ENCODE measurements at places on chromosomes 11 and 22. TPM values are rescaled to one million over a fixed set of nuclear protein-coding genes. Genes with fewer than 3 reads are reported as not detected.

DNA sequence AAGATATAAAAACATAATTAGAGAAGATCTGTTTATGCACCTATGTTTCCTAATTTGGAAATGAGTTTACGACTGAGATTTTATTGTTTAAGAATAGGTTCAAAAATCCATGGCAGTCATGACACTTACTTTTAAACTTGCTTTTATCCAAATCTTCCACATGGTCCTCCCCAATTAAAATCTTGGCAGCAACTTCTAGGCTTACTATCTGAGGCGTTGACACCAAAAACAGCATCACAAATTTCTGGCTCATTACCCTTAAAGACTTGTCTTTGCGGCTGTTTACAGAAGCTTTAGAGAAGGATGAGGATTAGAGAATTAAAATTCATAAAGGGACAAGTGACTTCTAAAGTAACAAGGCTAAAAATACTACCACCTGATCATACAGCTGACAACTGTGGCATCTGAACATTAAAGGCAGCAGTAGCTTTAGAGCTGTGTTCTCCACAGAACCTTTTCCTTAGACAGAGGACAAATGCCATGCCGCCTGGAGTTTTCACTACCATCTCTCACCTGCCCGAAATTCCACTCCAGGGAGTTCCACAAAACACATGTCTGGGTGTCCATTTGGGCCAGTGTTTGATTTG is 6.4 kb downstream of the E2F8 start:
- no peak for DNase-seq

DNA sequence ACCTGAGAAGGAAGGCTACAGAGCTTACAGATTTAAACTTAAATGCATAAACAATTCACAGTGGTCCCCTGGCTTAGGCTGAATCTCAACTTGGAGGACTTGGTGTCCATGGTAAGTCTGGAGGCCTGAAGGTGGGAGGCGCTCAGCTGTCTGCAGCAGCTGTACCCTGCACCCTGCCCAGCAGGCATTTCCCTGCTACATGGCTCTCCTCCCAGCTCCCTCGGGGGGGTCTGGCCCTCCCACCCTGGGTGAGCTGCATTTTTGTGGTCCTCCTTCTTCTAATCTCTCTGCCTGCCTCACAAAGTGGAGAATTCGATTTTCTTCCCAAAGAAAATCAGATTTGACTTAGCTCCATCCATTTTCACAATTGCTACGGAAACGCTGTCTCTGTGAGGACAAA is 273.2 kb downstream of the KIRREL3 start:
- DNase-seq = no peak

GRCh38 chr11:32829157-32829679 is 509 bp upstream of the PRRG4 start:
- no peak for DNase-seq

DNA sequence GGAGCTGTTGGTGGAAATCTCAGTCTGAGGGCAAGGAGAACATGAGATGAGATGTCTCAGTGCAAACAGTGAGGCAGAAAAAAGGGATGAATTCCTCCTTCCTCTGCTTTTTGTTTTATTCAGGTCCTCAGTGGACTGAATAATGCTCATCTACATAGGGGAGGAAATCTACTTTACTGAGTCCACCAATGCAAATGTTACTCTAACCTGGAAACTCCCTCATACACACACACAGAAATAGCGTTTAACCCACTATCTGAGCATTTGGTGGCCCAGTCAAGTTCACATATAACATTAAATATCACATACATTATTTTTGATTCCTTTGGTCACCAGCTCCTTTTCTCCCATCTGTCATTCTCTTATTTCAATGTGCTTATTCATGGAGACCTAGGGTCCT is 418.8 kb downstream of the TMEM135 start:
- no peak for DNase-seq

NLRP14 gene
- not detected for total RNA-seq

- no peak for DNase-seq
Measured at GRCh38 chr11:128892866-128893565, 1.9 kb downstream of the KCNJ5 start.

- no peak for DNase-seq
Measured at GRCh38 chr11:133843454-133843987, 1.8 kb downstream of the SPATA19 start.

BACE1-AS gene
- 3.8 TPM for total RNA-seq

GRCh38 chr11:7630002-7630401 is 43.3 kb downstream of the CYB5R2 start:
- DNase-seq = no peak

DNA sequence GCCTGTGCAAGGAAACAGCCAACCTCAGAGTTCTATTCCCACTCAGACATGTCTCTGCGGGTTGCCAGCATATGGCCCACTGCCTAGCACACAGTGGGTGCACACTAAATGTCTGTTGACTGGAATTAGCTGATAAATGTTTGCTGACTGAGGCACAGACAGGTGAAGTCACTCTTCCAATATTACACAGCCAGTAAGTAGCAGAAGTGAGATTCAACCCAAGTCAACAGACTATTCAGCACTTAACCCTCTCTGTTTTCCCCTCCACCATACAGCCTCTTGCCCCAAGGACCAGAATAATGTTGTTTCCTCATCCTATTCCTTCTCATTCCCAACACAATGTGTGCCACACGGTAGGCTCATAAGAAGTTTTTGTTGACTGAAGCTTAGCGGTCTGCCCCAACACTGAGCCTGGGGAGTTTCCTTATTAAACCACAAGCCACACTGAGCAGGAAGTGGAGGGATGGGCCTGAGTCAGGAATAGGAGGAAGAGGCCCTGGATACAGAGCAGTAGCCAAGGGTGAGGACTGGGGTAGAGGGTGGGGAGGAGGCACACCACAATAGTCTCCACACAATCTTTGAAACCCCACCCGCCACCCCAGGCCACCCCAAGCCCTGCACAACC is 15.7 kb upstream of the IL10RA start:
- peak; percentile 14 for DNase-seq

OR51I1 gene
- total RNA-seq = not detected

- DNase-seq = no peak
Measured at GRCh38 chr11:67413266-67413849, 2.1 kb upstream of the CARNS1 start.

DNA sequence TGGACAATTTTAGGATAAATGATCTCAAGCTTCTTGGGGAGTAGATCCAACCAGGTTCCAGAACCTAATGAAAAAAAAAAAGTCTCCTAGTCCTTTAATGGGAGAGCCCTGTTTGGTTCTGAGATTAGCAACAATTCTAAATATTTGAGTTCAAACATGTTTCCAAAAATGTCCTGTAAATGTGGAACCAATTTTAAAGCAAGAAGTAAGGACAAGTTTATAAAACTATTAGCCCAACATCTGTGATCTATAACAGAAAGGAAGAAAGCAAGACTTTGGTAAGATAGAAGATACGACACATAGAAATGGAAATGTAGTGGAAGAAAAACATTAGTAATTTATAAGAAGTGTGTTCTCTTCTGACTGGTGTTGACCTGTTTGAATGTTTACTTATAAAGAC is 79.7 kb upstream of the SLC5A12 start:
- DNase-seq = no peak

ZNF280B gene
- total RNA-seq = 3.0 TPM

DNA sequence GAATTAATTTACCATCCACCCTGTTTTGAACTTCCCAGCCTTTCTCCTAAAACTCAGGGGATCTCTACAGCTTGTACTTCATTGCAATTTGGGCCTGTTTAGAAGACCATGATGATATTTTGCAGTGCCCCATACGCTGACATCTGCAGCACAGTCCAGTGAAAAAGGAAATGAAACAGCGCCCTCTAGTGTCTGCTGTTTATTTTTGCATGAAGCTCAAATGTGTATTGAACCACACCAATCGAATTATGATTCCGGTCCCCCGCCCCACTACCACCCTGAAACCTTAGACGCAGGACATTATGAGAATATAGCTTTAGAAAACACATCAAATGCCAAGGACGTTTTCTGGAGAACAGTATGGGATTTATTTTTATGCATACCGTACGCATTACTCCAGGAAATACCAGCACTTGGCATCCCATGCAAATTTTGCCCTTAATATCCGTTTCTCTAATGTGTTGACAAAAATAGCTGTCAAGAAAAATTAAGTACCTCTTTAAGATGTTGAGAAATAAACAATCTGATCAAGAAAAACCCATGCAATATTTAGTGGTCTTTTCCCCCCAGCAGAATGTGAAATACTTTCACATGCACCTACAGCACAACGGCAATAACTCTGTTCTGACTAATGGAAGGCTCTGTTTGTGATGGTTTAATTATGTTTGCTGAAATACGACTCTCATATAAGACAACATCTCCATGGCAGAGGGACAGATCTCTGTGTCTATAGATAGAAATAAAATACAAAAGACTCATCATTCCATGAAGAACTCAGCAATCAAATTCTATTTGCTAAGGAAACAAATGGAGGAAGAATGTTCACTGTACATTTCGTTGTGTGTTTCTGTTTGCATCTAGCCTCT is 93.9 kb downstream of the TECTA start:
- DNase-seq = peak; percentile 17

- DNase-seq = no peak
Measured at GRCh38 chr11:65083134-65083833, 556 bp downstream of the CDCA5 start.

DNA sequence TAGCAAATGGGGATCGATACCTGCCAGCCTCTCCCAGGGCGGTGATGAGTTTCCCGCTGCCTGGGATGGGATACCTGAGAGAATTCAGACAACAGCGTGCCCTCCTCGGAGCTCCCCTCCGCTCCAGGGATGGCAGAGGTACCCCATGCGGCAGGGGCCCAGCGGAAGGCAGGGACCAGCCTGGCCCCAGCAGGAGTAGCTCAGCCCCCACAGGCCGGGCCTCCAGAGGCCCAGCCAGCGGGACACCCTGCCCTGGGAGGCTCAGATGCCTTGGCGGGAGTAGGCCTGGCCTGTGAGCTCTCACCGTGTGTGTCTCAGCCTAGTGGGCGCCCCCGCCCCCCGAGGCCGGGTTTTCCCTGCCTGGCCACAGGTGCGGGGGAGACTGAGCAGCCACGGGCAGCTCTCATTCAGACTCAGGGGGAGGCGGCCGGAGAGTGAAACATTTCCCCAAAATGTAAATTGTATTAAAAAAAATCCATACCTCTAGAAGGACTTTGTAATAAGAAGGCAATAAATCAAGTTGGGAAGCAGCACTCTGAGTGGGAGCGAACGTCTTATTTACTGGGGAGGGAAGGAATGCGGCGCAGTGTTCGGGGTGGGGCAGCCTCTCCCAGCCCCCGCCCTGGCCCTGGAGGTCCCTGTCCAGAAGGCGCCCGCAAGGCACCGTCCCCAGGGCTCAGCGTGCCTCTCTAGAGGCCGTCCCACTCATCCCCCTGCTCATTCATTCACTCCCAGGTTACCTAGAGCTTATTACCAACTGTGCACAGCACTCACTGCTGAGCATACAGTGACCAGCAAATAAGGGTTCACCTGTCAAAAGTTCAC is 888.0 kb downstream of the BRD1 start:
- DNase-seq = no peak

DNA sequence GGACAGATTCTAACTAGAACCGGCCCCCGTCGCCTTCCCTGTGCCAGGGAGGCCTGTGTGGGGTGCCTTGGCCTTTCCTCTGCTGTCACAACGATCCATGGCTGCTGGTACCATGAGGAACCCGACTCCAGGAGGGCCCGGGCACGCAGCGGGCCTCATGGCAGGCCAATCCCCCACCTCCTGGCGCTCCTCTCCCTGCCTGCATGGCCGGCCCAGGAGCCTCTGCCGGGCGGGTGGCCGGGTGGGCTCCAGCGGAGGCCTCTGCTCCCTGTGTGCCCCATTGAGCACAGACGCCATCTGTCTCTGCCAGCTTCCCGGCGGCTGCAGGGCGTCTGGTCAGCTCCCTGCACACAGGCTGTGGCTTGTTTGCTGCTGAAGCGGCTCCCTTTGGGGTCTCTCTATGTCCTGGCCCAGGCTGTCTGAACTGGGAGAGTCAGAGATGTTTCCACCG is 86.5 kb downstream of the MYEOV start:
- no peak for DNase-seq

TNNI2 gene
- total RNA-seq = not detected

- no peak for DNase-seq
Measured at GRCh38 chr11:66071381-66071801, 1.3 kb downstream of the PACS1 start.

DNA sequence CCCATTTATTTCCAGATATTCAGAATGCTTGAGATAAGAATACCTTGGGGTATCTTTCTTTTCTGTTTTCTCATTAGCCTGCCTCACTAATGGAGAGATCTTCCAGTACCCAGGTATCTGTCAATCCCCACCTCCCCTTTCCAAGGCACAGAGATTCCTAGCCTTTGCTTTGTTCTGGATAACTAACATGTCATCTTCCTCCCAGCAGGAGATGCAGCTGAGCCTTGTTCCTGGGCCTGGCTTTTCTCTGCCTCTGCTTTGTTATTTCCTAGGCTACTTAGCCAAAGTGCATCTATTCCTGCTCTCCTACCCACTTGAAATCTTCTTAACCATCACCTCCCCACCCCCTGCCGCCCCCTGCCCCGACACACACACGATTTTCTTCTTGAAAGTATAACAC is 297.1 kb downstream of the NELL1 start:
- DNase-seq = no peak

GRCh38 chr22:19107730-19108074 is 14.5 kb downstream of the DGCR2 start:
- no peak for DNase-seq

- peak; percentile 41 for DNase-seq
Measured at GRCh38 chr11:6646918-6647679, 8.5 kb downstream of the DCHS1 start.
